ENCODE measurements at places on chromosomes 1 and 21.
A peak's percentile ranks its signal among the peaks of the same experiment; 100 is the strongest.

- peak; percentile 50 for DNase-seq
Measured at GRCh38 chr1:156608036-156608674, 6.9 kb upstream of the GPATCH4 start.

DNA sequence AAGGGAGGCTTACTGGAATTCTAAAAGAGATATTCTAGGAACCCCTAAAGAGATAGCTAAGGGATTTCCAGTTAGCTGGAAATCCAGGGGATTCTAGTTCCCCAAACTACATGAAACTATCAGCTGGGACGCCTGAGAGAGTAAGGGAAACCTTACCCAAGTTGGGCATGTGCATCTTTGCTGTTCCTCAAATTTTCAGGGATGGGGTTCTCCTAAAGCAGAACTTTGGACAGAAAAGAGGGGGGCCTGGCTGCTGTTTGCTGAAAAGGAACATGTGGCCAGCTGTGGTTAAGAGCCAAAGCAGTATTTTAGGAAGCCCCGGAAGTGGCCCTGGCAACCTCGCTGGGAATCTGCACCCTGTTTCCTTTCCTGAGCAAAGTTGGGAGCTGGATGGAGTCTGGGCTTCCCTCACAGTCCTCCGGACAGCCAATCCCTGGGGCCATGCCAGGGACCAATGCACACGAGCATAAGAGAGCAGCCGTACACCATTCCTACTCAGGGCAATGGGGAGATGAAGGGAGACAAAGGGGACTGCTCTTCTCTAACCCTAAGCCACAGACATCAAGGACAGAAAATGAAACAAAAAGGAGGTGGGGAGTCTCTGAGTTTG lies 154.3 kb downstream of the PLXNA2 start:
- DNase-seq: no peak

DNA sequence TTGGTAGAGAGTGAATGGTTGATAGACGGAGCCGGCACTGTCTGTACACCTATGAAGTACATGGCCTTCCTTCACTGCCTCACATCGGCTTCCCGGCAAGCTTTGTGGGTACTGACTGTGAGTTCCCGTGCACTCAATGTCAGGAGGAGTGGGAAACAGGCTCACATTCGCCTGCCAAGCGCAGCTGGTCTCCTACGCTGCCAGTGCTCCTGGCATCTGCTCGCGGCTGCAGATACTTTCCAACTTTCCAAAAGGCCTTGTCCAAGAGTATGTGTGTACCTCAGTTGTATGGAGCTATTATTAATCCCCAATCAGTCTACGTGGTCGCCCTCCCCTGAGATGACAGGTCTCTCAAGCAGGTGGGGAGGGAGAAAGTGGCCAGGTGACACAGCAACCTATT lies 180.8 kb downstream of the ZSCAN20 start:
- no peak for DNase-seq

DNA sequence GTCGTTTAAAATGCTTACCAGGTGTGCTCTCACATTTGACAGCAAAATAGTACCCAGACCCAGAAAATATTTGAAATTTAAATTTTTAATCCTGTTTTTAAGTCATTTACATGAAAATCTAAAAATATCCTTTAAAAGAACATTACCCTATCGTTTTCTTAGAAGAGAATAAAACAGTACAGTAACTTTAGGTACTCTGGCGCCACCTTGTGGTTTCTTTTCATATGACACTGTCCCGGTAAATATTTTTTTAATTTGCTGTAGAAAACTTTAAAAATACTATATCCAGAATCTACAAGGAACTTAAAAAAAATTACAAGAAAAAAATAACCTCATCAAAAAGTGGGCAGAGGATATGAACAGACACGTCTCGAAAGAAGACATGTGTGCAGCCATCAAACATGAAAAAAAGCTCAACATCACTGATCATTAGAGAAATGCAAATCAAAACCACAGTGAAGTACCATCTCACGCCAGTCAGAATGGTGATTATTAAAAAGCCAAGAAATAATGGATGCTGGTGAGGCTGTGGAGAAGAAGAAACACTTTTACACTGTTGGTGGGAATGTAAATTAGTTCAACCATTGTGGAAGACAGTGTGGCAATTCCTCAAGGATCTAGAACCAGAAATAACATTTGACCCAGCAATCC lies 129.2 kb downstream of the RGS21 start:
- peak; percentile 46 for DNase-seq

DNA sequence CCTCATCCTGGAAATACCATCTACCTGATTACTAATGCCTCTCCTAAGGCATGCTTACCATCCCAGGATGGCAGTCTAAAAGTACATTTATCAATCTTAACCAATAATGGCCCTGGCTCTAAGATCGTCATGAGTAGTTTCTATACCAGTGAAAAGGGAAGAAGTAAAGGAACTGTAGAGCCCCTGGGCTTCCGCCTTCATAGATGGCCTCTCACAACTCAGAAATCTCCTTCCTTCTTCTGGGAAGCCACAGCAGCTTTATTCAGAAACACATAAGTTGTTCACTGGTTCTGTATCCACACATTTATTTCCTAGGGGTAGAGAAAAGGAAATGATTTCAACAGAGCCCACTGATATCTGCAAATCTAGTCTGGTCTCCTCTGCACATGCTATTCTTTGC lies 41.0 kb upstream of the CD5L start:
- no peak for DNase-seq

GRCh38 chr1:27318596-27318995 lies 3.4 kb upstream of the TMEM222 start:
- DNase-seq: no peak

DNA sequence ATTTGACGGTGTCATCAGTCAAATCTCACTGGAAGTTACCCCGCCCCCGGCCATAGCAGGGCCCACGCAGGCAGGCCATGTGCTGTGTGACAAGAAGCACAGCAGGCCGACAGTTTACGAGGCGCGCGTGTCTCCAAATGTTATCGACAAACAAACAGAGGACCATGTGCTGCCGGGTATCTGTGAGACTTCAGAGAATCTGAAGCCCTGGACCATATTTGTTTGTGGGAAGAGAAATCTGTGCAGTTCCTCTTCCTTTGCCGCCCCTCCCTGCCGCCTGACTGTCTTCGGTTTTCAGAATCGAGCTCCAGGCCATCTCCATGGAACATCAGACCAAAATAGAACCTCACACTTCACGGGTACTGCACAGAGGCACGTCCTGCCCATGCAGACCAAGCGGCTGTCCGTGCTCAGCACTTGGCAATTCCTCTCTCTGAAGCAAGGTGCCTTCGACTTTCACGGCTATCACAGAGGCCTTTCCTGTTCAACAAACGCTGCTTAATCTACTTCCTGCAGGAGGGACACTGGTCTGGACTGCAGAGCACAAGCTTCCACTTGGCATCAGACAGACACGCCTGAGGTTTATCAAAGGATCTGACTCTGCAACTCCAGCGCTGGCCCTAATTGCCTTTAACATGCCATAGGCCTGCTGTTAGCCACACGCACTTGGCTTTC lies 135.7 kb upstream of the KRTAP19-8 start:
- DNase-seq: peak; percentile 66

DNA sequence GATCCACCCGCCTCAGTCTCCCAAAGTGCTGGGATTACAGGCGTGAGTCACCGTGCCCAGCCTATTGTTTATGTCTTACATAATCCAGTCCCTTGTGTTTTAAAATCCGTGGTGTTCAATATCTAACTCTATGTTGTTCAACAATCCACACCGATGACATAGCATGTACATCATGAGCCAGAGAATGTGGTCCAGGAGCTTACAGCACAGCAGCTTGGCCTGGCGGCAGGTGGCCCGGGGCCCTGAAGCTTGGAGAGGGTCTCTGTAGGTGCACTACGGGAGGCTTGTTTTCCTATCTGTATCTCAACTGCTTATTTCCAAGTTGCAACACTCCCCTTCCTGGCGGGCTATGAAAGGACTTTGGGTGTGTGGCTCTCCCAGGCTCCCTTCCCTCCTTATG lies 138.4 kb downstream of the ADSS2 start:
- no peak for DNase-seq

GRCh38 chr1:107877745-107878144 lies 87.2 kb downstream of the VAV3 start:
- DNase-seq: no peak

DNA sequence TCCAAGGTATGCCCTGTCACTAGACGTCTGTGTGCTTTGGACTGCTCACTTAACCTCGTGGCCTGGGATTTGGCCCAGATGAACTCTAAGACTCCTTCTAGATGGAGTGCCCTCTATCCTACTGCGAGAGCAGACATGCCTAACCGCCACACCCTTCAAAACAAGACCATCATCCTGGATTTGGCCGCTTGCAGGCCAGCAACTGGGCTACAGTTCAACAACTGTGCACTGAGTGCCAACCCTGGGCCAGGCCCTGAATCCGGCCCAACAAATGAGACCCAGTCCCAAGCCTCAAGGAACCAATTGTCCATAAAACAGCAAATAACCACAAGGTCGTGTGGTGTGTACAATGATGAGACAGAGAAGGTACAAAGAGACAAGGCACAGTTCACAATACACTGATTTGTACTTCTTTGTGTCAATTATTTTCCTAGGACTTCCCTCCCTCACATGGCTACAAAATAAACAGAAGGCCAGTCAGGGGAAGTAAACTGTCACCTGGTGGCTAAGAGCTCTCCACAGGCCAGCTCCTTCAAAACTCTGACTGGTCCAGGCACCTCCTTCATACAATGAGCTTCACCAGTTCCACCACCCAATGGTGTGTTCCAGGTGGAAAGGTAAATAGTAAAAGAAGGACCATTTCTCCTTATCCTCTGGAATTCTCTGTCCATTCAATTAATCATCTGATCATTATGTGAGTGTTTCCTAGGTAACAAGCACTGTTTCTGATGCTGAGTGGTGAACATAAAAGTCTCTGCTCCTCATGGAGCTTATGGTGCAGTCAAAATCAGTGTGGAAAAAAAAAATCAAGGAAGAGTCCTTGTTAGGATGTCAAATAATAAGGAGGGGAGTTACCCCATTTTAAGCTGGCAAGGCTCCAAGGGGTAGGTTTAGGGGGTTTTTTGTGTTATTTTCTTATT lies 60.4 kb downstream of the CAPZB start:
- no peak for DNase-seq

DNA sequence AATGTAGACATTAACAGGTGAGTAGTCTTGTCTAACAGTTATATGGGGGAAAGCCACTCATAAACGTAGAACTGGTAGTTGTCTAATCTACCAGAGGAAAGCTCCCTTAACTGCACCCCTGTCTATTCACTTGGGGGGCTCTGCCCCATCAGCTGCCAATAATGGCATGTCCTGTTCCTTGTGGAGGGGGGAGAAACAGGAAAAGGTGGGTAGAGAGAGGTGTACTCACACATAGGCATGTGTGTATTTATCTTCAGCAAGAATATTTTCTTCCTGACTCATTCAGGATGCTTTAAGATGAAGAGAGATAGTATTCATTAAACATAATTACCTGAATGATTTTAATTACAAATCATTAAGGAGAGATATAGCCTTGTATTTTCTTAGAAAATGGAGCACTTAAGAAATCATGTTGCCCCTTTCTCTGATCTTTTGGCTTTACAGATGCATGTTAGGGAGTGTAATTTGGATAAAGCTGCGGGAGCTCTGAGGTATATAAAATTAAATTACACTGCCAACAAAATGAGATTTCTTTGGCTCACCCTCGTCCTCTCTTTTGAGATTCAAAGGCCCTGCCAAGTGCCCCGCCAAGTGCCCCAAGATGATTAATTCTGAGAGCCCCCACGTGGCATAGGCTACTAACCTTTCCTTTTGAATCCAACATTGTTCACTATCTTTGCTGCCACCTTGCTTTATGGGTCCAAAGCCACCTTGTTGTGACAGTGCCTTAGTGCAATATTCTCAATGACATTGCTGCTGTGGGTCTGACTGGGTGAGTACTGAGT lies 286.3 kb upstream of the LYPLAL1 start:
- no peak for DNase-seq

- DNase-seq: no peak
Measured at GRCh38 chr1:60051191-60051590, 22.4 kb downstream of the C1orf87 start.

DNA sequence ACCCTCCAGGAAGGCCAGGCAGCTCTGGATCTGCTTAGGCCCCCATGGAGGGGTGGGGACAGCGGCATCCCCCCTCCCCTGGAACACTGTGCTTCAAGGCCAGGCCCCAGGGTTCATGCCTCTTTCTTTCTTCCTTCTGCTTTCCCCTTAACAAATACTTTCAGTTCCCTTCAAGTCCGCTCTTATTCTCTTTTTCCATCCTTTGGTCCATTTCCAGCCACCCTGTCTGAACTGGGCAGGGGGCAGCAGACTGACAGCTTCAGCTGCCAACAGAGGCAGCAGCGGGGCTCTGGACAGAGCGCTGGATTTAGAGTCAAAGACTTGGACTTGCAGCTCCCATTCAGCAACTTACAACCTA lies 1.1 kb upstream of the CD244 start:
- no peak for DNase-seq

DNA sequence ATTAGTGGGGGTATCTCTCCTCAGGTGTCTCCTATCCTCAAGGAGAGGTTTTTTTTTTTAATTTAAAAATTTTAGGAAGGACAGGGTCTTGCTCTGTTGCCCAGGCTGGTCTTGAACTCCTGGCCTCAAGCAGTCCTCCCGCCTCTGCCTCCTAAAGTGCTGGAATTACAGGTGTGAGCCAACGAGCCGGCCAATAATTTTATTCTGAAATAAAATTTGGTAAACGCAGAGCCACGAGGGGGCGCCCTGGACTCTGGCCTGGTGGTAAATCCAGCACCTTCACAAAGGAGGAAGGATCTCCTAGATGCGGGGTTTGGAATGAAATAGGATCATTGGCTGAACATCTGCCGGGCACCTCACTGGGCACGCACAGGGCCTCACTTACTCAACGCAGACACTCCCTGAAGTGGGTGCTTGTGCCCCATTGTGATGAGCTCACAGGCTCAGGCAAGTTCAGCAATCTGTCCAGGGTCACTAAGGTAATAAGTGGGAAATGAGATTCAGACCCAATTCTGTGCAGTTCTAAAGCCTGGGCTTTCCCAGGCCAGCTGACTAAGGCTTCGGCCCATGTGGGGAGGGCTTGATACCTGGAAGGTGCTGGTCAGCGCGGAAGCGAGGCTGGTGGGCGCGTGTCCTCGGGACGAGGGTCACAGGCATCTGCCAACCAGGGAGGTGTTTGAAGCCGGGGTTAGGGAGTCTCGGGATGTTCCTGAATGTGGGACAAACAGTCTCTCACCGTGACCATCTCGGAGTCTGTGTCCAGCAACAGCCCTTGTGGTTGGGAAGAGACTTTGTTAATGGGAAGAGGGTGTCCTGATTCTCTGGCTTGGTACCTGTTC lies 32.7 kb upstream of the ETV3 start:
- no peak for DNase-seq

DNA sequence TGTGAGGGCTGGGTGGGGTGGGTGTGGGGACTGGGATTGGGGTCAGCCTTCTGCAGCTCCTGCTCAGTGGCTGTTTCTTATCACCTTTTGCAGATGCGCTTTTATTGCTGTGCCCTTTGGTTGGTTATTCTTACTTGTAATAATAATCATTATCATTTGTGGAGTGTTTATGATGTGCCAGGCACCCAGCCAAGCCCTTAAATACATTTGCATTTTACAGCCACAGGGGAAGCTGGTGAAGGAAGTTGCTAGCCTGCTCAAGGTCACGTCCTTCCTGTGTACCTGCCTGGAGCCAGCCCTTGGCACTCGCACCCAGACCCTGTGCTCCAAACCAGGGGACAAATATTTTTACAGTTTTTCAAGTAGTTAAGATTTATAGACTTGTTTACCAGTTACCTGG lies 144.0 kb downstream of the PGBD5 start:
- DNase-seq: no peak

GRCh38 chr1:226548256-226549093 lies at the start of gene STUM:
Gene STUM (plus strand): TSS chr1:226548764. CDS start chr1:226548905, 141 bp downstream.
- DNase-seq: no peak

GRCh38 chr1:3368711-3369445 lies 85.6 kb upstream of the ARHGEF16 start:
- DNase-seq: no peak
